ENCODE measurements at places on chromosomes 6 and 20.
A peak's percentile ranks its signal among the peaks of the same experiment; 100 is the strongest.

GRCh38 chr20:19806806-19807190, 48.7 kb downstream of the RIN2 start:
- DNase-seq = no peak

GRCh38 chr6:37142050-37142614, 27.8 kb upstream of the PIM1 start:
- no peak for DNase-seq

- DNase-seq = peak; percentile 12
Measured at GRCh38 chr6:135002229-135002844, 52.3 kb downstream of the HBS1L start.

DNA sequence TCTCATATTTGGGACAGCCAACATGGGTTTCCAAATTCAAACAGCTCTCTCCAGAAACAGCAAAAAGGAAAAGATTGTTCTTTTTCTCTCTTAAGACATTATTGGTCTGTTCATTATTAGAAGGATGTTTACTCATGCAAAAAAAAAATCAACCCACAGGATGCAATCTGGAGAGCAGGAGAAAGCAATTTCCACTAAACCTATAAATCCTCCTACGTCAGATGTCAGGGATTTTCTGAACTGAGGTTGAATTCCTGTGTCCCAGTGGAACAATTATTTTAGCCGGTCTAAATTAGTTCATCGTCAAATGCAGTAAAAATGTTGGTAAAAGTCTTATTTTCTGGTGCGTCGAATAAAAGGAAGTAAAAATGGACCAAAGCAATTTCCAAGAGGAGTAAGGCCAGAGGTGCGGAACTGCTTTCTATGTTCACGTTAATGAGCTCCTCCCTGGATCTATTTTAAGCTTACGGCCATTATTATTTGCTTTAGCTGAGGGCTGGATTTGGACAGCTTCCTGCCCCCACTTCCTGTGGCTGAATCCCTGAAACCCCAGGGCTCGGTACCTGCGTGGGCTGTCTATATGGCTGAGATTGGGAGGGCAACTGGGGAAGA, at the start of gene GABRR1:
Gene GABRR1, minus strand, starts transcription at position 60 of the 612 bp plus-strand sequence. Its CDS starts 36 bp downstream, at position 24.
- DNase-seq = no peak

DNA sequence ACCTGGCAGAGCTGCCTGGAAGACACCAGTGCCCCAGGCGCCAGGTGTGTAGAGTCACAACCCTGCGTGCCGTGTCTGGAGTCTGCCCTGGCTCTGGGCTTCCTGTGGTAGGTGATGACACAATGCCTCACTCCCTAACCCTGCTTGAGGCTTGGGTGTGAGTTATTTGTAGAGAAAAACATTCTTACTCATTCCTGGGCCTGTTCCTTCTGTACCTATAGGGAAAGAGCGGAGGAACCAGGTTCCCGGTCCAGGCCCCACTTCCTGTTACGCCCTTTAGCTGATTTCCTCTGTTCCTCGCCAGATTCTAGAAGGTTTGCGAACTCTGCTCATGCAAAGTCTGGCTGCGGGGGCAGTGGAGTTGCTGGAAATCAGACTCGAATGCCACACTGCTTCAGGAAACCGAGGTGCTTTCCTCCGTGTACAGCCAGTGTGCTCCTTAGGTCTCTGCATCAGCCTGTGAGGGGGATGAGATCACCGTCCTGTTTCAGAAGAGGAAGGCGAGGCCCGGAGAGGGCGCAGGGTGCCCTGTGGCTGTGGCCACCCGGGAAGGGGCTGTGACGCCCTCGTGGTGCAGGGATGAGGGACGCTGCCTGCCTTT, 67.1 kb upstream of the DUSP22 start:
- no peak for DNase-seq

GRCh38 chr20:14355791-14356190, 18.4 kb upstream of the FLRT3 start:
- DNase-seq = no peak

GRCh38 chr20:9025011-9025410, 43.9 kb upstream of the PLCB4 start:
- DNase-seq = no peak

DNA sequence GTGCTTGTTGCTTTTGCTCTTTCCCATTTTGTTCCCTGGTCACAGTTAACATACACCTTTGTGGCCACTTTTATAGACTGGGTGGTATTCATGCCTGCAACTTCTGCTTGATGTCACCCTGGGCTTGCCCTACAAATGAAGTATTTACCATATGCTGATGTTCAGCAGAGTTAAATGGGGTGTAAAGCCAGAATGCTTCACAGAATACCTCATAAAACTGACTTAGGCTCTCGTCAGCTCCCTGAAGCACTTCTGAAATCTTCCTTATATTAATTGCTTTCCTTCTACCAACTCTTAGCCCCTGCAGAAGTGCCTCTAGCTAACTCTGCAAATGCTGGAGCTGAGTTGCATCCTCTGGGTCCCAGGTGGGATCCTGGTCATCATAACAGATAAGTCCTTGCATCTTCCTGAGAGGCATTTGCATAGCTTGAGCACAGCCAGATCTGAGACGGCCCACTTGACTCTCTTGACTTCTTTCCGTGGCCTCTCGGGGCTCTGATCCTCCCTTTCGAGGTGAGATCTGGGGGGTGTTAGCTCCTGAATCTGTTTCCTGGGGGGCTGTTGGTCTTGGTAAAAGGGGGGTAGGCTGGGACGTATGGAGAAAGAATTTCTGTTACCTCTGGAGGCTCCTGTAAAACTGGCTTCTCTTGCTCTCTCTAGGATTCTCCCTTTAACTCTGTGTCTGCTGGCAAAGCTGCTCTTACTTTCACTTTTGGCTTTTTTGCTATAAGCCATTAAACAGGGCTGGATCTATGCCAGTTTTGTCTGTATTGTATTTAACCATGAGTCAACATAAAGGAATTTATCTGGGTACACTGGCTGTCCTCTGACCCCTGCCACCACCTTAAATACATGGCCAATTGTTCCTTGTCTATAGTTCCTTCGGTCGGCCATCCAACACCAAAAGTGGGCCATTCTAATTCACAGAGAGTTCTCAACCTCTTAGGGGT, 223.0 kb upstream of the SYNCRIP start:
- peak; percentile 74 for DNase-seq

DNA sequence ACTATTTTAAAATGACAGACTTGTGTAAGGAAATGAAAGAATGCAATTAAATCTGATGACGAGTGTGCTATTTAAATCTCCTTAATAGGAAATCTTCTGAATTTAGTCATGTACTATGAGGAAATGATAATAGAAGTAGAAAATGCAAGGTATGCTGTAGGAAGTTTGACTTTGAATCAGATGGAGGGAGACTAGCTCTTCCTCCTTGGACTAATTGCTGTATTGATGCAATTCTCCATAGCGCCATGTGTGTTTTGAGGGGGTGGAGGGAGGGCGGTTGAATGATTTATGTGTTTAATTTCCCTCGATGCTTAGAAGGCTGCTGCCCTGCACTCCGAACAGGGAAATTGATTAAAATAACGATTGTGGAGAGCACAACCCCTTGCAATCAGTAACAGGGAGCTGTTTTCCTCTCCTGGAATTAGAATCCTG, 214.4 kb upstream of the PRND start:
- DNase-seq = no peak

- no peak for DNase-seq
Measured at GRCh38 chr20:38804682-38805501, 605 bp upstream of the PPP1R16B start.

DNA sequence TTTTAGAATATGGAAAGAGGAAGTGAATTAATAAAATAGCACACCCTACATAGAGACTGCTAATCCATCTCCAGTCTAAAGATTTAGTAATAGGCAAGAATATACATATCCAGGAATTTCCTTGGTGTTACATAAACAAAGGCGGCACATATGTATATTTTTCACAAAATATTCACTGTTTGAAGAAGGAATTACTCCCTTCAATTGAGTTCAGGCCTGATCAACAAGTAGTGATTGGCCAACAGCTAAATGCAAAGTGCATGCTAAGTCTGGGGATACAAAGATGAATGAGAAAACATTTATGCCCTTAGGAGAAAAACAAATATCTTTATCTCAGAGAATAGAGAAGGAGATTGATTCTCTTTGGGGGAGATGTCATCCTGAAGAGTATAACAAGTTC, 6.5 kb upstream of the HCRTR2 start:
- no peak for DNase-seq

DNA sequence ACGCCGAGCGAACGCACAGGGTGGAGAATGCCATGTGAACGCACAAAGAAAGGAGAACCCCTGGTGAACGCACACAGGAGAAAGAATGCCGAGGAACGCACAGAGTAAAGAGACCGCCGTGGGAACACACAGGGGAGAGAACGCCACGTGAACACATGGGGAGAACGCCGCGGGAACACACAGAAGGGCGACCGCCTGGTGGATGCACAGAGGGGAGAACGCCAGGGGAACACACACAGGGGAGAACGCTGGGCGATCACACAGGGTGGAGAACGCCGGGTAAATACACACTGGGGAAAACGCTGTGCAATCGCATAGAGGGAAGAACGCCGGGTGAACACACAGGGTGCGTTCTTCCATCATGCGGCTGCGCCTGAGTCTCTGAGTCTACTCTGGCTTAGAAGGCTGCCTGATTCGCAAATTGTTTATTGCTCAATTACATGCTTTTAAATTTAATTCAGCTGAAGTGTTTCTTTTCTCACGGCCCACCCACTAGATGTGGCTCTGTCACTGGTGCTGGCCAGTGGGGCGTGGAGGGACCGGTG, 54.1 kb downstream of the RNASET2 start:
- DNase-seq = no peak

- DNase-seq = no peak
Measured at GRCh38 chr6:156111913-156112312, 656.3 kb upstream of the NOX3 start.

- DNase-seq = no peak
Measured at GRCh38 chr6:113857556-113858479, 673 bp downstream of the MARCKS start.

GRCh38 chr6:130622142-130622541, 205.1 kb upstream of the SMLR1 start:
- DNase-seq = no peak

DNA sequence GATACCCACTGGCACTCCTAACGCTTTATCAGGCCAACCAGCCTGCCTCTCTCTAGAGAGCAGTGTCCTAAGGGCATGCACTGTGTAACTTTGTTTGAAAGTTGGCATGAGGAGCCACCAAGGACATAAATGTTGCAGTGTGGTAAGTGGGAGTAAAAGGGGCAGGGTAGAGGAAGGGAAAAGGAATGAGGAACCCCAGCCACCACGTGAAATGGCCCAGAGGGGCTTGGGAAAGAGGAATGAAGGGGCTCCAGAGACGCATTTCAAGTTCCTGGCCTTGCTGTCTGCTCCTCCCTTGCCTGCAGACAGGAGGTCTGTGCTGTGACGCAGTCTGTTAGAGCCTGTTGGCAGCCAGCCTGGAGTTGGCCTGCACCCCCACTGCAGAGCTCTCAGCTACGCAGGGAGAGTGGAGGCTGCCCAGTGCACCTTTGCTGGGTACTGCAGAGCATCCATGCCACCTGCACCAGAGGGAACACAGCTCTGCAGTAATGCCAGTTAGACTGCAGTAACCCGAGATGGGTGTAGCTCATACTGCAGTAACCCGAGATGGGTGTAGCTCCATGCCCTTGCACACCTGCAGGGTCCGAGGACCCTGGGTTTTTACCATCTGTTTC, 86.8 kb upstream of the SNAP25 start:
- DNase-seq = no peak

GRCh38 chr6:76490456-76490855, 418.0 kb upstream of the IMPG1 start:
- no peak for DNase-seq

GRCh38 chr6:71321314-71321713, 32.7 kb downstream of the OGFRL1 start:
- DNase-seq = no peak

DNA sequence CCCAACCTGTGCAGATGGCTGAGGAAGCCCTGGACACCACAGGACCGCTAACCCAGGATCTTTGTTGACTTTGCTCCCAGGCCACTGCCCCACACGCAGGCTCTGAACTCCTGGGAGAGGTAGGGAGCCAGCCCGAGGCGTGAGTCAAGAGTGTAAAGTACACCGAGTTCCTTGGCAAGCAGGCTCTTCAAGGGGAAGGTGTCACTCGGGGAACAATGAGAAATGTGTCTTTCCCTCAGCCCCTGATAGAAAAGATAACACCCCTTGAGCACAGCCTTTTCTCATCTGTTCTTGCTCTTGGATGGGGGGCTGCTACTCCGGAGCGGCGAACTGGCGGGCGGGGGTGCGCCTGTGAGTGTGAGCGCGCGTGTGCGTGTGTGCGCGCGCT, 472 bp upstream of the EDN3 start:
- DNase-seq = no peak

- DNase-seq = no peak
Measured at GRCh38 chr20:14777591-14777990, 440.2 kb upstream of the FLRT3 start.

DNA sequence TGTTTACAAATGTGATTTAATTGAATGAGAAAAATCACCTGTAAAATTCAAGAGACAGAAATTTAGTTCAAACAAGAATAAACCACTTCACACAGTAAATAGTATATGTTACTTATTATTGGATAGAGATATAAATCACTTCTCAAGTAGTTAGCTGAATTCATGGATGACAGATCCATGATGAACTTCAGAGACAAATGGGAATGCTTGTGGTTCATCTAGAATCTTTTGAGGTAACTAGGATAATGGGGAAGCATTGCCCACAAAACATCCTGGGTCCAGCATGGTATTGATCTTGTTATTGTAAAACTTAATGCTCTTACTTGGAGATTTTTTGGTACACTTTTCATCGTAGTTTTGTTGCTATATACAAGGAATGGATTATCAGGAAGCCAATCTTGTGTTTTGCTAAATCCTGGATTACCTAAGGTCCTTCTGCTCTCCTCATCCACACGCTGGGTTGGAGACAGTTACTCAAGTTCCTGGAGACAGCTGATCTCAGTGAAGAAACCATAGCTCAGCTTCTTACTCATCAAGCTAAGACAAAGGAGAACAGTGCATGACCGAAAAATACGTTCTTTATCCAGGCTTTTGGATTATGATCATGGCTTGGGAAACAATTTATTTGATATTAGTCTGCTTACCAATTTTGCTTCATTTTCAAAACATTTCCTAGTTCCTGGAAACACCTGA, 142.5 kb upstream of the PREP start:
- DNase-seq = no peak

DNA sequence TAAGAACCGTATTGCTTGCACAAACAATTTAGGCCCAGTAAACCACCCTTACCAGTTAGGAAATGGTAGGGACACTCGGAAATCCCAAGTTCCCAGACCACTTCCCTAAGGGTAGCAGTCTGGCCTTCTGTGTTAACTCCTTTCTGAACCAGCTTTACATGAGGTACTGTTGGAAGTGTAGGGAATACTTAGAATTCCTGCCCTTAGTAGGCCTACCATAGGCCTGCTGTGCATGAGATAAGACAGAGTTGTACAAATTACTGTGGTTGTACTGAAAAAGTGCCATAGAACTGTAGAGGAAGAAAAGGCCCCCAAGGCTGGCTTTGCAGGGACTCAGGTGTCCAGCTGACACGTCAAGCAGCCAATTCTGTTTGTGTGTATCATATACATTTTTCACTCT, 11.1 kb downstream of the RPRD1B start:
- DNase-seq = no peak

DNA sequence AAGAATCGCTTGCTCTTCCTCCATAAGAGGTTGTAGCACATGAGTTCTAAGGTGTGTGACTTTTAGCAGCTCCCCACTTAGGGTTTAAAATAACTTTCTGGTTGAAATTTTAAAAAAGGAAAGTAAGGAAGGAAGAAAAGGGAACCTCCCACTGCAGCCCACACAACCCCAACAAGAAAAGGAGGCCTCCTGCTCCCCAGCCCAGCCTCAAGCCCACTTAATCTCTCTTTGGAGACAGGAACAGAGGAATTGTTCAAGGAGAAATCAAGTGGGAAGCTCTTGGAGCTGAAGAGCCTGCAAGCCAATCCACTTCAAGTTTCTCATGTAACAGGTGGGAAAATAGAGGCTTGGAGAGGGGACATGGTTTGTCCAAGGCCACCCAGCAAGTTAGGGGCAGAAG, 39.1 kb upstream of the PREX1 start:
- no peak for DNase-seq

Measured in HepG2 (cell line).